ENCODE measurements at places on chromosomes 11 and 22.
A peak's percentile ranks its signal among the peaks of the same experiment; 100 is the strongest.

- no peak for DNase-seq
These were observed 11.4 kb downstream of the SESN3 start for GRCh38 chr11:95219599-95219998.

GRCh38 chr11:28584992-28585391 is 476.8 kb downstream of the METTL15 start:
- no peak for DNase-seq

DNA sequence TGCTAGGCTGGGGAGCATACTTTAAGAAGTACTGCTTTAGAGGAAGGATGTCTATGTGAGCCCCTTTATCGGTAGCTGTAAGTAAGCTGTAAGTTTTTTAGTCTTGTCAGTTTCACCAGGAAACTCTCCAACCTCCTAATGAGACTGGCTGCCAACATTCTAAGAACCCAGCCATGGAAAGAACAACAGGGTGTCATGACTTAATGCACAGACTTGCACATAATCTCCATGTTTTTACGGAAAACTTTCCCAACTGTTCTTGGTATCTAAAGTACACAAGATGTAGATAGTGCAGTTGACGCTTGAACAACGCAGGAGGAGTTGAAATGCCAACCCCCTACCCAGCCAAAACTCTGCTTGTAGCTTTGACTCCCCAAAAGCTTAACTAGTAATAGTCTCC is 9.0 kb downstream of the OR8A1 start:
- DNase-seq = no peak

- no peak for DNase-seq
These were observed 356.2 kb downstream of the METTL15 start for GRCh38 chr11:28464252-28464867.

DNA sequence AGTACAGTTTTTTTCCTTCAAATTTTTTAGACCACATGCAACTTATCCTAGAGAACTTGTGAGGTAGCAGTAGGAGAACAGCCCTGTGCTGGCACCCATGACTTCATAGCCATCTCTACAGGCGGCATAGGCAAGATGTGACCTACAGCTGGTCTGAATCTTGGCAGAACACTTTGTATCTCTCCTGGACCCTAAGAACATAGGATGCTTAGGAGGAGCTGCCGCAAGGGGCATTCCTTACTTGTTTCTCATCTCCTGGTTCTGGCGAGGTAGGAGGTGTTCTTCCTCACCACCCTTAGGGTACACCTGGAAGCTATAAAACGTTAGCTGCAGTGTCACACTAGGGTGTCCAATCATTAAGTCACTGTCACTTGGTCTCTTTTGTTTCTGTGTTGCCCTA is 16.4 kb downstream of the CWC15 start:
- no peak for DNase-seq

DNA sequence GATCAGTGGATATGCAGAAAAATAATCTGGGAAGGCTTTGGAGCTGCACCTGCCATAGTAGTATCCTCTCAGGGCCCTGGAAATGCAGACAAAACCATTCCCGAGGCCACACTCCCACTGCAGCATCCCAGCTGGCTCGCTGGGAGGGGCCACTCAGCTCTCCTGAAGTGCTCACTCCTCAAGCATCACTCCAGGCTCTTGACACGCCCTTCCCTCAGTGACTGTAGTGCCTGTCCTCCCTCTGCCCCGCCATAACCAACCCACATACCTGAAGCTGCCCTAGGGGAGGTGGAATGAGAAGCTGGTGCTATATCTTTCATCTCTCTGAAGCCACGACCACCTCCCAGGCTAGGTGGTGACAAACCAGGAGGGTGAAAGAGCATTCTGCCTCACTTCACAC is 4.8 kb downstream of the DSCAML1 start:
- DNase-seq = no peak

GRCh38 chr22:24370401-24370800 is 57.0 kb upstream of the ADORA2A start:
- DNase-seq = peak; percentile 13

GRCh38 chr22:26563022-26563421 is 26.9 kb downstream of the TPST2 start:
- DNase-seq = no peak

GRCh38 chr22:20545681-20546521 is 38.5 kb downstream of the MED15 start:
- no peak for DNase-seq

GRCh38 chr22:49994361-49995040 is 18.1 kb downstream of the IL17REL start:
- no peak for DNase-seq

- DNase-seq = no peak
These were observed 1.4 kb upstream of the UVRAG start for GRCh38 chr11:75813622-75814039.

GRCh38 chr11:83540728-83541127 is 254.6 kb upstream of the CCDC90B start:
- no peak for DNase-seq

- DNase-seq = no peak
These were observed 38.2 kb downstream of the ATXN10 start for GRCh38 chr22:45709866-45710265.

DNA sequence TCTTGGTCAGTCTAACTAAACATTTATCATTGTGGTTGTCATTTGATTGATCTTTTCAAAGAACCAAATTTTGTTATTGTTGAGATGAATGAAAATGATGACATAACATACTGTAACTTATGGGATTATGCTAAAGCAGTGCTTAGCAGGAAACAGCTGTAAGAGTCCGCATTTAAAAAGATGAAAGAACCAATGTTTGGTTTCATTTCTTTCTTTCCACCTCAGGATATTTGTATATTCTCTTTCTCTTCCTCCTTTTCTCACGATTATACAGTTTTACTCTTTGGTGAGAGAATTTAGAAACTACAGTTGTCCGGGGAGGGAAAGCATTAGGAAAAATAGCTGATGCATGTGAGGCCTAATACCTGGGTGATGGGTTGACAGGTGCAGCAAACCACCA is 23.1 kb downstream of the PIH1D2 start:
- DNase-seq = no peak

DNA sequence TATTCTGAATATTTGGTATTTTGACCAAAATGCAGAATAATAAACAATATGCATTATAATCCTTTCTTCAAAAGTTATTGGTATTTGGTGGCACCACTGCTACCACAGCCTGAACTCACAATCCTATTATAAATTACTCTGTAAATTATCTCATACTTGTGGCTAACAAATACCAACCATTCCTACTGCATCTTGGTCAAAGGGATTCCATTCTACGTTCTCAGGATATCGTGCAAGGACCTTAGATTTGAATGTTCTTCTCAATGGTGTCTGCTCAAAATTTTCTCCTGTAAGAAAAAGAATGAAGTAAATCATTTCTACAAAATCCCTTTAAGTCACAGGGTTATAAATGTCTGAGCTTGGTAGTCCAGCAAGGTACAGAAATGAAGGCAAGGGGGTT is 58.7 kb downstream of the DENND5A start:
- no peak for DNase-seq

GRCh38 chr11:71485063-71485399 is 32.0 kb downstream of the NADSYN1 start:
- no peak for DNase-seq

DNA sequence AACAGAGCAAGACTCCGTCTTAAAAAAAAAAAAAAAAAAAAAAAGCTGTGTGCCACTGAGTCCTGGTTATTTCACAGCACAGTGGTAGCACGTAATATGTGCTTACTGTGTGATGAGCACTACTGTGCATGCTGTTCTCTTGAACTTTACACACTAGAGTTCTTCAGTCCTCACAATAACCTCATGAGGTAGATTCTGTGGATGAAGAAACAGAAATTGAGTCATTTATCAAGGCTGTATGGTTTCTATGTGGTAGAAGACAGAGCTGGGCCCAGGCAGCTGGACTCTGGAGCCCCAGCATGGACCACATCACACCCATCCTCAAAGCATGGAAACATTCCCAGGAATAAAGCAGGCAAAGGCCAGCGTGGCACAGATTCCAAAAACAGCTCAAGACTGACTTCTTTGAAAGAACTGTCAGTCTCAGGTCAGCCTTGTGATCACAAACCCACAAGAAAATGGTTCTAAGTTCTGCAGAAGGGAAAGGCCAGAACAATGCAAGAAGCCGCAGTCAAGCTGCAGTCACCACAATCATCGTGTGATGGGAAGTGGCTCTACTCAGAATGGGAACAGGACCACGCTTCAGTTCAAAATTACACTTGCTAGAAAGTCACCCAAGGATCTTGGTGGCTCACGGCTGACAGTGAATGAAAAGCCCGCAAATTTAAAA is 49.5 kb downstream of the MICAL3 start:
- DNase-seq = no peak

GRCh38 chr11:7098235-7098832 is 9.5 kb downstream of the RBMXL2 start:
- peak; percentile 79 for DNase-seq

DNA sequence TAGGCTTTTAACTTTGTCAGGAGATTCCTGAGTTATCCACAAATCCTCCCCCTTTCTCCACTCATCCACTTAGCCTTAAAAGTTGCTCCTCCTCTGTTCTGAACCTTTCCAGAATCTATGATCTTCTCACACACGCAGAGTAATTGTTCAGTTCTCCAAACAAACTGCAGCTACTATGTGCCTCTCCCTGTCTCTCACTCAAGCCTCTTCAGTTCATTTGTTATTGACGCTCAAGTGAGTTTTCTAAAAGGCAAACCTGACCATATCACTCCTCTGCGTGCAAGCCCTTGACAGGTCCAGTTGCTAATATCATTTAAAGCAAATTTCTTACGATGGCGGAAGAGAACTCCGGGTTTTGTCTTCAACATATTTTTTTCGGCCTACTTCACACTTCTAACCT is 1169.7 kb upstream of the TENM4 start:
- no peak for DNase-seq

GRCh38 chr11:132220474-132220873 is 850.1 kb downstream of the NTM start:
- DNase-seq = no peak

DNA sequence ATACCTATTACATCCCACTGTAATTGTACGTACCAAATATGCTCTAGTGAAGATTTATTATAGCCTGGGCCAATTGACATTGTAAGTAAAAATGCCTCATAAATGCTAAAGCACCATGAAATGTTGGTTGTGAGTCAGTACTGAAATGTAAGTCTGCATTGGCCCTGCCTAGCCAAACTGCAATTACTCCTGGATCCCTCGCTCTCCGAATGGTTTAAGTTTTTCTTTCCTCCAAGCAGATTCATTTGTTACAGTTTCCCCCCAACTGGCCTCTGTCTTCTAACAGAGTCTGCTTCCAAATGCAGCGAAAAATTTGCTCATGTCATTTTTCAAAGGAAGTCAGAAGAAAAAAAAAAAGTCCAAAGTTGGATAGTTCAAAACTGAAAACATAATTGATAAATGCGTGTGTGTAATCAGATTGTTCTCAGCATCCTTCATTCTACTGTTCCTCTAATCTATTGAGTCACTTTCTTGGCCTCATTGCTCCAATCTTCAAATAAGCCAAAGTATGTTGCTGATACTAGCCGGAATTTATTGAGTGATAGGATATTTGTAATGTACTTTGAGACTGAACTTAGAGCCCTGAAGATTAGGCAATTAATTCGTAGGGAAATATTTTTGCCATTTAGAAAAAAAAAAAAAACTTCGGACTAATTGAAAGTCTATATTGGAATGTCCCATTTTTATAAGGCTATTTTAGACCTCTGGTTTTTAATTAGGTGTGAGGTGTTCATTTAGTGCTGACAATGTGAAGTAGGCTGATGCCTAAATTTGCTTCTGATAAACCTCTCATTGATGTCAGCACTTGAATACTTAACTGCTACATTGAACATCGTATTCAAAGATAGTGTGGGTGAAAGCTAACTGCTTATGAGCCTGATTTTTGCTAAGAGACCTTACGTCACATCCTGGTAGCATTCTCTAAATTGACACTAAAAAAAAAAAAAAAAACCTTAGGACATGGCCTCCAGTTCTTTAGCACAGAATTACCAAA is 93.4 kb downstream of the WT1 start:
- DNase-seq = no peak

- no peak for DNase-seq
These were observed 17.6 kb downstream of the MAP6 start for GRCh38 chr11:75651218-75651617.

GRCh38 chr22:47586038-47586437 is 823.6 kb downstream of the TBC1D22A start:
- no peak for DNase-seq

DNA sequence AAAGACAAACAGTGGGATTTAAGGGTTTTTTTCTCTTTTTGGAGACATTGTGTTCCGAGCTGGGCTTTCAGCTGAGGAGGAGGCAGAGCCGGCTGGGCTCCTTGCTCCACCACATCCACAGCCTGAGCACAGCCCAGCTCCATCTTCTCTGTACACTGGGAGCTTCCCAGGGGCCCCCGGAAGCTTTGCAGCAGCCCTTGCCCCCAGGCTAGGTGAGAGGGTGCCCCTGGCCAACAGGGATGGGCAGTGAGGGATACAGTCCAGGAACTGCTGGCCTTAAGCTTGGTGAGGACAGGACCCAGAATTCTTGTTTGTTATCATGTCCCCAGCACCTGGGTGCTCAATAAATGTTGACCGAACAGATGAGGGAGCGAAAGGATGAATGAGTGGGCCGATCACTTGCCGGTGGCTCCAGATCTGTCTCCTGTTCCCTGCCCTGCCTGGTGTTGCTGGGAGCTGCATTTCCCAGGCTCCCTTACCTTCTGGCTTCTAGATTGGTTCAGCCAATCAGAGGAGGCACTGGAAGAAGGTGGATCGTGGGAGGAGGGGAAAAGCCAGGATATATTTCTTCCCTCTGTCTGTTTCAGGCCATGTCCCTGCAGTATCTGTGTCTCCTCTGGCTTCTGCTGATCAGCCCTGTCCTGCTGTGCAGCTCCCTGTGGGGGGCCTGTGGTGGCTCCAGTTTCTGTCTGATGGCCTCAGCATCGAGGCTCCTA is 26.5 kb upstream of the NECTIN1 start:
- DNase-seq = no peak

DNA sequence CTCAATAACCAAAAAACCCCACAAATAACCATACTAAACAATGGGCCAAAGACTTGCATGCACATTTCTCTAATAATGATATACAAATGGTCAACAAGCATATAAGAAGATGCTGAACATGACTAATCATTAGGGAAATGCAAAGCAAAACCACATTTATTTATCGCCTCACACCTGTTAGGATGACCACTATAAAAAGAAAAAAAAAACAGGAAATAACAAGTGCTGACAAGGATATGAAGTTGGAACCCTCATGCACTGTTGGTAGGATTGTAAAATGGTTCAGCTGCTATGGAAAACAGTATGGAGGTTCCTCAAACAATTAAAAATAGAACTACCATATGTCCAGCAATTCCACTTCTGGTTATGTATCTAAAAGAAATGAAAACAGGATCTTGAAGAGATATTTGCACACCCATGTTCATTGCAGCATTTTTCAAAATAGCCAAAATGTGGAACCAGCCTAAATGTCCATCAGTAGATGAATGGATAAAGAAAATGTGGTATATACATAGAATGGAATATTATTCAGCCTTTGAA is 66.2 kb downstream of the AMBRA1 start:
- no peak for DNase-seq

- no peak for DNase-seq
These were observed 98.2 kb upstream of the PRR5 start for GRCh38 chr22:44603767-44604166.
